Omental fat pad (tissue), 4 donors: ENCODE measurements at places on chromosomes 4 and X.

DNA sequence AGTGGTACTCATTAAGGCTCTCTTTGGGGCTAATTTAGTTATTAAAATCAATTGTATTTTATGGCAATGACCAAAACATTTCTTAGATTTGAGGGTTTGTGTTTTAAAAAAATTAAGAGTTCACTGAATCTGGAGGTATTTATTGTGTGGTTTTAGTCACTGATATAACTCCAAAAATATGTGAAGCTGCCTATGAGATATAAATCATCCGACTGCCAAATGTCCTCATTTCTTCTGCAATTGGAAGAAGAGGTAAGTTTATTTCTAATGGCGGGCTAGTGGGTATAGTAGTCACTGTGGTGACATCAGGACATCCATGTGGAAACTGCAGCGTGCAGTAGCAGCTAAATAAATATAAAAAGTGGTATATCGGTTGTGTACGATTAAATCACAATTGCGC, 205.5 kb downstream of the MID1 start:
- DNase-seq = no peak

GRCh38 chrX:40105835-40106675, 8.3 kb upstream of the BCOR start:
- no peak for DNase-seq

- no peak for DNase-seq
These were observed 21.9 kb upstream of the LINC00632 start for GRCh38 chrX:140687706-140688105.

DNA sequence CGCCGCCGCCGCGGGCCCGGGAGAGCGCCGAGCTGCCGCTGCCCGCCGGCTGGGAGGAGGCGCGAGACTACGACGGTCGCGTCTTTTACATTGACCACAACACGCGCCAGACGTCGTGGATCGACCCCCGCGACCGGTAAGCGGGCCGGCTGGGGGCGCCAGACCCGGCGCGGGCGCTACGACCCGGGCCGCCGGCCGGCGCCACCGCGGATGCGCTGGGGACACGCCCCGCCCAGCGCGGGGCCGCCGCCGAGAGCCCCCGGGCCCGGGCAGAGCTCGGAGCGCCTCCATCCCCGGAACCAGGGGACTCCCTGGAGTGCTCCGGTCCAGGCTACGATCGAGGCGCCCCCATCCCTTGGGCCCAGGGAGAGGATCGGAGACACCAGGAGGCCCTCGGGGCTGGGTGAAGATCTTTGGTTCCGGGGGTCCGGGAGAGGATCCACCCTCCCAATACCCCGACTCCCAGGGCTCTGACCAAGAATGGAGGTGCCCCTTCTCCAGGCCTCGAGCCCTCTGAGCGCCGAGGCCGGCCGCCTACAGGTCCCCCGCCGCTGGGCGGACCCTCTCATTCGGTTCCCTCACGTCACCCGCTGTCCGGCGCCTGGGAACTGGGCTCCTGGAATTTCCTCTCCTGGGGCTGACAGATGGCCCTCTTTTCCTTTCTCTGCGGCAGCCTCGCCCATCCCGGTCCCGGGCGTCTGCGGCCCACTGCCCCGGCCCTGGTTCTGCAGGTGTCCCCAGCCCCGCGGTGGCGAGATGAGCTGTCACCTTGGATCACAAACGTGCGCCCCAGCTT, 48.8 kb downstream of the CLDN34 start:
- no peak for DNase-seq

DNA sequence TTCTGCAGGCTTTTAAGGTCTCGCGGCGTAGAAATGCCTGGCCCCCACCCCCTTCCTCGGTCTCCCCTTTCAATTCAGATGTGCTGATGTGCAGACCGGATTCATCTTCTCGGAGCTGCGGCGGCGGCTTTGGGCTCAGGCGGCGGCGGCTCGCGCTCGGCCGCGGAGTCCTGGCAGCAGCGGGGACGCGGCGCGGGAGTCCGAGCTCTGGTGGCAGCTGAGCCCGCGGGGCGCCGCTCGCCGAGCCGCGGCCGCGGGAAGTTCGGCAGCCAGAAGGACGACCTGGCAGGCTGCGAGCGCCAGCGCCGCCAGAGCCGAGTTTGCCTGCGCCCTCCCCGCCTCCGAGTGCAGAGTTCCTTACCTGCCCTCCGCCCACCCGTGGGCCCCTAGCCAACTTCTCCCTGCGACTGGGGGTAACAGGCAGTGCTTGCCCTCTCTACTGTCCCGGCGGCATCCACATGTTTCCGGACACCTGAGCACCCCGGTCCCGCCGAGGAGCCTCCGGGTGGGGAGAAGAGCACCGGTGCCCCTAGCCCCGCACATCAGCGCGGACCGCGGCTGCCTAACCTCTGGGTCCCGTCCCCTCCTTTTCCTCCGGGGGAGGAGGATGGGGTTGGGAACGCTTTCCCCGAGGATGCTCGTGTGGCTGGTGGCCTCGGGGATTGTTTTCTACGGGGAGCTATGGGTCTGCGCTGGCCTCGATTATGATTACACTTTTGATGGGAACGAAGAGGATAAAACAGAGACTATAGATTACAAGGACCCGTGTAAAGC, 448 bp downstream of the TLL1 start:
- no peak for DNase-seq

GRCh38 chrX:106955004-106955772, 35.0 kb downstream of the CLDN2 start:
- DNase-seq = no peak

- DNase-seq = no peak
These were observed 562.5 kb downstream of the CCSER1 start for GRCh38 chr4:90689739-90690138.
